ENCODE measurements at places on chromosomes 4 and X.

DNA sequence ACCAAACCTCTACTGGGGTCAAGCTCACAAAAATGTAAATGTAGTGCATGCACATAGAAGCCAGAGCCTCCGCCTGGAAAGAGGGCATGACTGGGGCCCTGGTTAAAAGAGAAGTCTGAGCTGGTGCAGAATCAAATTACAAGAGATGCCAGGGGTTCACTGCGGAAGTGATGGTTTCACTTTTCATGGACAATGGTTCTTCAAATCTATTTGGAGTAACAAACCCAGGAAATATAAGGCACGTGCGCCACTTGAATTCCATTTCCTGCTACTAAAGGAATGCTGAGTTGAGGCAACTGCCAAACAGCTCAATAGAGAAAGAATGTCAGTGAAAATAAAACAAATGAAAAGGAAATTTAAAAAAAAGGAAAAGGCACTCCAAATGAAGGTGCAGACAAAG, 79.8 kb downstream of the FUNDC1 start:
- DNase-seq = no peak

GRCh38 chr4:114890773-114891172, 222.6 kb downstream of the NDST4 start:
- no peak for DNase-seq

GRCh38 chr4:89640620-89641366, 196.2 kb downstream of the SNCA start:
- DNase-seq = no peak

- DNase-seq = peak; percentile 46
These were observed 53.3 kb downstream of the CAMK2D start for GRCh38 chr4:113708250-113708649.

DNA sequence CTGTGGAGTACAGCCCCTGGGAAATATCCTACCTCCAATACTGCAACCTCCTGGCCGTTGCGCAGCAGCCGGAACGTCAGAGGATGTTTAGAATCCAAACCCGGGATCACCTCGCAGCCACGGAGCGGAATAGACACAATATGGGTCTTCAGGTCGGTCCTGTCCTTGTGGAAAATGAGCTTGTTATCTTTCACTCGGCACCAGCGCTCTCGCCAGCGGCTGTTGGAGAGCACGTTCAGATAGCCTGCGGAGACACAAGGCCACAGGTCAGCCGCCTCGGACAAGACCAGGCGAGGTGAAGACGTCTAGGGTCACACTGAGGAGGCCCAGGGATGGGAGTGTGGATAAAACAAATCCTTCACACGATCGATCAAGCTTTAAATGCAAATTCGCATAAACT, 139.3 kb downstream of the AFAP1 start:
- no peak for DNase-seq

DNA sequence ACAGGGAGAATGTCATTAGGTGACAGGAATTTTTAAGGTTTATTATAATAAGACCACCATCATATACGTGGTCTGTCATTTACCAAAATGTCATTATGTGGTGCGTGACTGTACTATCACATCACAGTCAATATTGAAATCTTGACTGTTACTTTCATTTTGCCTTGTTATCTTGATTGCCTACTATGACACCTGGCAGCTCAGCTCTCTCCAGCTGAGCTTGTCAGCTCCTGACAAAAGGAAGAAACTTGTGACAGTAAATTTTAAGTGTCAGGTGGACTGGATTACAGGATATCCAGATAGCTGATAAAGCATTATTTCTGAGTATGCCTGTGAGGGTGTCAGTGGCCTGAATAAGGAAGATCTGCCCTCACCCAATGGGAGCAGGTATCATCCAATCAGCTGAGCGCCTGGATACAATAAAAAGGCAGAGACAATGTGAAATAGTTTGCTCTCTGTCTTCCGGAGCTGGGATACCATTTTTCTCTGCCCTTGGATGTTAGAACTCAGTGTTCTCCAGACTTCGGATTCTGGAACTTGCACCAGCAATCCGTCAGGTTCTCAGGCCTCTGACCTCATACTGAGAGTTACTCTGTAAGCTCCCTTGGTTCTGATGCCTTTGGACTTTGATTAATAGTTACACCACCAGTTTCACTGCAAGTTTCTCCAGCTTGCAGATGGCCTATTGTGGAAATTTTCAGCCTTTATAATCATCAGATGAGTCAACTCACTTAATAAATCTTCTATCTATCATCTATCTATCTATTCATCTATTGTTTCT, 1454.7 kb upstream of the IGFBP7 start:
- no peak for DNase-seq
